Renal cortical epithelial cell (primary cell): ENCODE measurements at places on chromosomes 1 and 21. TPM values are rescaled to one million over a fixed set of nuclear protein-coding genes. Genes with fewer than 3 reads are reported as not detected.

FMN2 gene
- 0.15 TPM in 1 of 2 replicates, not detected in the other for total RNA-seq

PRELP gene
- 0.05 TPM in 1 of 2 replicates, not detected in the other for total RNA-seq

RNU1-1 gene
- under 0.01 TPM in 2 replicates for total RNA-seq

RRP1B gene
- total RNA-seq, result 24.2 and 26.4 TPM in 2 replicates

OR2T33 gene
- not detected in 2 replicates for total RNA-seq

C8B gene
- total RNA-seq, result not detected in 2 replicates

PEAR1 gene
- total RNA-seq, result 2.1 and 3.9 TPM in 2 replicates

- DNase-seq, result no peak
Measured at GRCh38 chr1:11187494-11187893, 1.7 kb upstream of the ANGPTL7 start.

- DNase-seq, result no peak
Measured at GRCh38 chr1:53678938-53679825, 59.8 kb downstream of the GLIS1 start.

- DNase-seq, result no peak
Measured at GRCh38 chr1:114589122-114589521, 7.7 kb upstream of the BCAS2 start.

DNA sequence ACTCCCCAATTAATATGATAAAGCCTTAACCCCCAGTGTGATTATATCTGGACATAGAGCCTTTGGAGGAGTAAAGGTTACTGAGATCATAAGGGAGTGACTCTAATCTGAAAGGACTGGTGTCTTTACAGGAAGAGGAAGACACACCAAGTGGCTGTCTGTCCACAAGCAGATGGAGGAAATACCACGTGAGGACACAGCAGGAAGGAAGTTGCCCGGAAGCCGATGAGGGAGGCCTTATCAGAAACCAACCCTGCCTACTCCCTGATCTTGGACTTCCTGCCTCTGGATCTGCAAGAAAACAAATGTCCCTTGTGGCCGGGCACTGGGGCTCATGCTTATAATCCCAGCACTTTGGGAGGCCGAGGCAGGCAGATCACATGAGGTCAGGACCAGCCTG is 110.3 kb upstream of the CHRM3 start:
- DNase-seq, result no peak

GRCh38 chr1:214066936-214067335 is 79.2 kb downstream of the PROX1 start:
- no peak for DNase-seq

DNA sequence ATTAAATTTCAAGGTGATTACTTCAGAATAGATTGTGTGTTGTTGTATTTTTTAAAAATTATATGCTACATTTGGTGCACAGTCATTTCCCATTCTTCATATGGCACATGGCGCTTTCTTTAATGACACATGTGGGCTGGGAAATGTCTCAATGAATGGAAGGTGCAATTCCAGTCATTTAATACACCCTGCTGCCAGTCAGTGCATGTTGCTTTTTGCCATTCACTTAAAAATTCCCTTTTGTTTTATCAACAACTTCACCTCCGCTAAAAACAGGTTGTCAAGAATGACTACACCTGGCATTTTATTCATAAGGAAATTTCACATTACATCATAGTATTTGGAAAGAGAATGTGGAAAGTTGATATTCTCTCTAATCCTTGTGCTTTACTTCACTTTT is 716.4 kb upstream of the ADAMTS5 start:
- no peak for DNase-seq

GRCh38 chr1:40380817-40381216 is 7.3 kb downstream of the SMAP2 start:
- DNase-seq, result no peak

GRCh38 chr1:23405946-23406345 is 18.6 kb downstream of the TCEA3 start:
- no peak for DNase-seq

- DNase-seq, result no peak
Measured at GRCh38 chr1:93692026-93692425, 10.4 kb upstream of the BCAR3 start.

- DNase-seq, result peak; percentile 3
Measured at GRCh38 chr1:171185091-171185490, at the start of gene FMO2. FMO2 (plus strand) TSS chr1:171185300; CDS start chr1:171185714, 414 bp downstream.

DNA sequence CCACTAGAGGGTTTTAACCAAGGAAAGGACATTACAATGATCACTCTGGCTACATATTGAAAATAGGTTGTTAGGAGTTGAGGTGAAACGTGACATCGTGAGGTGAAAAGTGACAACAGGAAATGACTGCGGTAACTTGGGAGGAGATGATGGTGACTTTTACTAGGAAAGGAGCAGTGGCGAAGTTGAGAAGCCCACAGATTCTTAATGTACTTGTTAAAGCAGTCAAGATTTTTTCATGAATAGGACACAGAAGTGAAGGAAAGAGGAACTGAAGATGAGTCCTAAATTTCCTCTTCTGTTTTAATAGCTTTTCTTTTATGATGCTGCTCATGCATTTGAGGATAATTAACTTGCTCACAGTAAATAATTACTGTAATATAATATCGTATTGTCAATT is 59.5 kb downstream of the OMA1 start:
- no peak for DNase-seq

GRCh38 chr1:89802051-89802450 is 18.8 kb upstream of the LRRC8D start:
- no peak for DNase-seq

GRCh38 chr1:204103431-204103741 is 30.5 kb downstream of the SOX13 start:
- DNase-seq, result no peak

DNA sequence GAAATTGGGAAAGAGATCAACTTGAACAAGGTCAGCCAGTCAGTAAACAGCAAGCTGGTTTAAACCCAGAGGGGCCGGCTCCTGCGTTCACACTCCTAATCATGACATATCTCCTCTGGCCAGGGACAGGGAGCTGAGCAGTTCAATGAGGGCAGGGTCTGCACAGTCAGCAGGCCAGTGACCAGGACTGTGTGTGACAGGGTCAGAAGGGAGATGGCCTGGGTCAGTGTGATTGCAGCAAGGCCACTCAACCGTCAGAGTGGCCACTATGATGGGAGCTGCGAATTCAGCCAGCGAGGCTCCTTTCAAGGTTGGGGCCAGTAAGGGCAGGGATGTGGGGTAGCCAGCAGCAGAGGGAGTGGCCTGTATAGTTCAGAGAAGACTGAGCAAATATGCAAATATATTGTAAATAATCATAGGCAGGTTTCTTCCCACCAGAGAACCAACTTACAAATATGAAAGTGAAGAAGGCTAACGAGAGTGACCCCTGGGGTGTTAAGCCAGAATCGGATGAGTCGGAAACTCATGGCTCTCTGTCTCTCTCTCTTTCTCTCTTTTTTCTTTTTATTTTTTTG is 20.0 kb downstream of the NOL9 start:
- DNase-seq, result no peak

- DNase-seq, result no peak
Measured at GRCh38 chr1:87219626-87220025, 109.1 kb upstream of the LMO4 start.

GRCh38 chr1:52919051-52919722 is 2.4 kb downstream of the ECHDC2 start:
- peak; percentile 29 for DNase-seq

DNA sequence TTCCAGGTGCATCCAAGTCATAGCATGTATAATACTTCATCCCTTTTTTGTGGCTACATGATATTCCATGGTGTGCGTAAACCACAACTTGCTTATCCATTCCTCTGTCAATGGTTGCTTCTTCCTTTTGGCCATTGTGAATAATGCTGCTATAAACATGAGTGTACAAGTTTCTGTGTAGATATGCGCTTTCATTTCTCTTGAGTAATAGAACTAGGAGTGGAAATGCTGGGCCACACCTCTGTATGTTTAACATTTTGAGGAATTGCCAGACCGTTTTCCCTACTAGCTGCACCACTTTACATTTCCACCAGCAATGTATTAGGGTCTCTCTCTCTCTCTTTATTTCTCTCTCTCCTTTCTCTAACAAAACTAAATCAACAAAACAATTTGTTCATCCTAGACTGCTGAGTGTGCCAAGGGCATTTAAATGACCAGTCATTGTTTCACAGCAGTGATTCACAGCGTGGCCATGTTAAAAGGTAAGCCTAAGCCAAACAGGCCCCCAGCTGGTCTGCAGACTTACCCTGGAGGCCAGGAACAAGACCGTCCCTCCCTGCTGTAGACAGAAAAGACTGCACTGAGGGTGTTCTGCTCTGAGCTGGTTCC is 53.2 kb upstream of the LYST start:
- peak; percentile 94 for DNase-seq

GRCh38 chr1:40884055-40884795 is 22.1 kb upstream of the CITED4 start:
- no peak for DNase-seq

DNA sequence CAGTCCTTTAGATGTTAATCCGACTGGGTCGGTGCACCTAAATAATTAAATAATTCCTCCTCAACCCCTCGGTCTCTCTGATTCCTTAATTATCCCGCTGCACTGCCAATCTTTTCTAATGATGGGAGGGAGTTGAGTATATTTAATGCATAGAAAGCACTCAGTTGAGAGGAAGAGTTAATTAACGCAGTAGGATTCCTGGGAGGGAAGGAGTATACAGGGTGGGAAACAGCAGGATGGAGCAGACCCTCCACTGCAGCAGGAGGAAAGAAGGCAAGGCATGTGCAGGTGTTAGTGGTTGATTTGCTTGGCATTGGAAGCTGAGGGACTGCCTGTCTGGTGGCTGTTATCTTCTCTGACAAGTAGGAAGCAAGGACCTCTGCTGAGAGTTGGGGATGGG is 9.9 kb upstream of the REN start:
- no peak for DNase-seq

DNA sequence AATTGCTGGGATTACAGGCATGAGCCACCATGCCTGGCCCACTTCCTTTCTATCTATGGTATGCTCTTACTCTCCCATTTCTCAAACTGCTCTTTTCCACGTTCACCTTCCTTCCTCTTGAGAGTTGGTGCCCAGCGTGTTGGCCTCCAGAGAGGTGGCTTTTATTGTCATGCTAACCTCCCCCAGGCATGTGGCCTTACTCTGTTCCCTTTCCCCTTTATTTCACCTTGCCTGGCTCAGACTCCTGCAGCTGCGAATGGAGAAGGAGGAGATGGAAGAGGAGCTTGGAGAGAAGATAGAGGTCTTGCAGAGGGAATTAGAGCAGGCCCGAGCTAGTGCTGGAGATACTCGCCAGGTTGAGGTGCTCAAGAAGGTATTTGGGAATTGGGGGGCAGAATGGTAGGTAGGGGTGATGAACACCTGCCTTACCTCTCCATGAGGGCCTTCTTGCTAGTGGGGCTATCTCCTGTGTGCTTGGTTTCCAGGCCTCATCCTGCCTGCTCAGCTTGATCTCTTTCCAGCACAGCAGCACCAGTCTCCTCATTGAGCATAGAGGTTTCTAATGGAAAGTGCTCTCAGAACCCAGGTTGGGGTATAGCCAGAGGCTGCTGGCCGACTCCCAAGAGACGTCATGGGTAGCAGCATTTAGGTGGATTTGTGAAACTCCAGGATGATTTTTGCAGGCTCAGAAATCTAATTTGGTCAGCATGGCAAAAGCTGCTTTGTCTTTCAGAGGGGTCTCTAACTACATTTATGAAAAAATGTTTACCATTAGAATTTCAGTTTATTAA is 13.2 kb upstream of the TUFT1 start:
- DNase-seq, result no peak

DNA sequence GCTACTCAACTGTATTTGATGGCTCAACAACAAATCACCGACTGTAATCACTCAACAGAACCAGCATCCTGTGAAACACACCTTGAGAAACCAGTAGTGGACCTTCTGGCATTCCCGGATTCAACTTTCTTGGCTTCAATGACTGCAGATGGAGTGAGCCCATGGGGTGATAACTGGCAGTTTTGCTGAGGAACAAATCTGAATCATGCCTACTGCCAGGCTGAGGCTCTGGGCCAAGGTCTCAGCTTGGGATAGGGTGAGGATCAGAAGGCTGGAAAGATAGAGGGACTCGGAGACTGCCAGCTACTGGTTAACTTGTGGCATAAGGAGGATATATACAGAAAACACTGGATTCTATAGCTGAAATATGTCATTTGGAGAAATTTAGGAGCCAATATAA is 63.5 kb upstream of the DIRAS3 start:
- DNase-seq, result no peak

GRCh38 chr1:34898330-34898761 is 31.1 kb downstream of the DLGAP3 start:
- DNase-seq, result peak; percentile 25

DNA sequence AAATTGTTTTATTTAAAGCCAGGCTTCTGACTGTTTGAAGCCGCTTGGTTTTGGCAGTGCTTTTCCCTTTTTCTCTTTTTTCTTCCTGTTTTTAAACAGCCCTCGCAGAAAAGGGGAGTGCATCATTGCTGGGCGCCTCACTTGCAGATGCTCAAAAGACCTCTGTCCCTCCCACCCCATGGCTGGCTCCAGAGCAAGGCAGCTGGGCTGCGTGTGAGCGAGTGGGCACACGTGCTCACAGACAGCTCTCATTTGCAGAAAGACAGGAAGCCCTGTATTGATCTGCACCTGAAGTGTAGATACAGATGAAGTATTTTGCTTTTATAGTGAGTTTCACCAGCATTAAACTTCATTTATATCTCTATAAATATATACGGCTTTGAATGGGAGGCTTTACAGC is 8.8 kb downstream of the TNR start:
- DNase-seq, result no peak

DNA sequence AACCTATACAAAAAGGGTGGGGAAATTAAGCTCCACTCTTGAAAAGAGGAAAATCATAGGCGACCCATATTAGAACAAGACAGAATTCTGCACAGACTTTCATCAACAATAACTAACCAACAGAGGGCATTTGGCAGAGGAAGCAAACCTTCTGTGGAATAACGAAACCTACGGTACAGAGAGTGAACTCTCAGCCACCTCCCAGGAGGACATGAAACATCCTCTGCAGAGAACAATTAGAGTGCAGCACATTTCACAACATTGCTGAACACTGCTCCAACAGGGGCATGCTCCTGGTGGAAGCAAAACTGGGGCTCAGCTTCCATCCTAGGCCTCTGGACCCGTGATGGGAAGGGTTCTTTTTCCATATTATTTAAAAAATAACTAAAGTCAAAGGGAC is 110.9 kb downstream of the KCNJ15 start:
- no peak for DNase-seq
